SHP77 (cell line): ENCODE measurements at places on chromosomes 16 and 17.

DNA sequence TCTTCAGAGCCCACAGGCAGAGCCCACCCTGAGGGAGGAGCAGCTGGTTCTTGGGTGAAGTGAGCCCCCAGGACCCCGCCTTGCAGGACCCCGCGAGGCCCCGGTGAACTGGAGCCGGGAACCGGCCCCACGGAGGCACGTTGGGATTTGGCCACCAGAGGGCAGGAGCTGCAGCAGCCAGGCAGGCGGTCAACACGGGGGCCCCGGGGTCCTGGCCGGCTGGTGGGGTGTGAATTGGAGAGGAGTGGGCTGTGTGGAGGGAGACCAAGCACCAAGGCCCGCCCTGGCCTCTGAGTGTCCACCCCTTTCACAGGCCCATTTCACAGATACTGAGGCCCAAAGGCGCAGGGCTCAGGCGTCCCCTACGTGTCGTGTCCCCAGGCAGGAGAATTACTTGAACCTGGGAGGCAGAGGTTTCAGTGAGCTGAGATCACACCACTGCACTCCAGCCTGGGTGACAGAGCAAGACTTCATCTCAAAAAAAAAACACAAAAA lies 2.2 kb downstream of the DPEP1 start:
- DNase-seq = peak; percentile 27

GRCh38 chr17:30219833-30220232 lies 15.7 kb downstream of the SLC6A4 start:
- DNase-seq = no peak

DNA sequence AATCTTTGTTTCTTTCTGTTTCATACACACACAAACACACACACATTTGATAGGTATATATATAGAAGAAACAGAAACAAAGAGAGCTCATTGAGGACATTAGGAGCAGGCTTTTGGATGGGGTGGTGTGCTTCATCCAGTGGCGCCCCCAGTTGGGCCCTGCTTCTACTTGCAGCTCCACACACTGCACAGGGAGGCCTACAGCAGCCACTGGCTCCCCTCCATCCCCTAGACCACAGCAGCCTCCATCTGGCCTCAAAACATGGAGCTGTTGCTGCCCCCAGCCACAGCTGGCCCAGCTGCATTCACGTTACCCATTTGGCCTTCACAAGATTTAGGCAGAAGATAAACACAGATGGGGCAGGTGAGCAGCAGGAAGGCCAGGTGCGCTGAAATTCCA lies 33.1 kb upstream of the NF1 start:
- no peak for DNase-seq

GRCh38 chr17:58172369-58173071 lies 5.7 kb downstream of the OR4D2 start:
- peak; percentile 33 for DNase-seq

- DNase-seq = no peak
These were observed 4.2 kb downstream of the CDRT4 start for GRCh38 chr17:15462976-15463772.

- no peak for DNase-seq
These were observed 11.4 kb downstream of the ENGASE start for GRCh38 chr17:79085921-79086551.

DNA sequence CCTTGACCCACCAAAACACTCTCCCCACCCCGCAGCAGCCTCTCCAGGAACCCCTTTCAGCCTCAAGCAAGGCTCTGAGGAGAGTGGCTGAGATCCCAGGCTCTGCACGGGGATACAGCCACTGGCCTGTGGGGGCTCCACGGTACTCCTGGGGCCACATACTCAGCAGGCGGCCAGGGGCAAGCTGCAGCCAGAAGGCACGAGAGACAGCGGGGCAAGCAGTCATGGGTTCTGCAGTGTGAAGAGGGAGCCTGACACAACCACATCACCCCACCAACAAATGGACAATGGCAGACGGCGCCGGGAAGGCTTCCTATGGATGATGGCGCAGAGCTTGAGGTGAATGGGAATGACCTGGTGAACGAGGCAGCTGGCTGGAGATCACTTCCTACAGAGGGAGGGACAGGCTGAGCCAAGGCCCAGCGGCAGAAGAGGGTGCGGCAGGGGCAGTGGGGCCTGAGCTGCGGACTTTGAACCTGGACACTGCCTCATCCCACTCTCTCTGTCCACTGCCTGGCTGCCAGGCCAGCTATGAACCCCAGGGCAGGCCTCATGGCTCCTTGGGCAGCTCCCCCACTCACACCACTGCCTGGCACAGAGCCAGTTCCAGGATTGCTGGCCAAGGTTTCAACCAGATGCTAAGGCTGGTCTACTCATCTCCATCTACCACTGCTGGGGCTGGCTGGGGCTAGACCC lies 10.8 kb upstream of the BCAR1 start:
- DNase-seq = no peak

GRCh38 chr17:12357600-12357999 lies 308.1 kb upstream of the MYOCD start:
- DNase-seq = no peak

GRCh38 chr17:37842401-37842800 lies 81.8 kb upstream of the TBC1D3K start:
- no peak for DNase-seq

- no peak for DNase-seq
These were observed 164.0 kb downstream of the LAT start for GRCh38 chr16:29148867-29149272.

DNA sequence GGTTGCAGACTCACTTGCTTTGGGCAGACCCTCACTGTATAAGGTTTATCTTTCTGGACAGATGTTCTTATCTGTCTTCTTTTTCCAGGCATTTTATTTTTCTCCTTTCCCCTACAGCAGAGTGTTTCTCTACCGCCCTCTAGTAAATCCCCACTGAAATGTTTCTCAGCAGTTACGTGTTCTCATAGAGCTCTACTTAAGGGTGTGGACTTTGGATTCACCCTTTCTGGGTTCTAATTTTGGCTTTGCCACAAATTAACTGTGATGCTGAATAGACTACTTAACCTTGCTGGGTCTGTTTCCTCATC lies 2.0 kb downstream of the ADAT1 start:
- DNase-seq = peak; percentile 23

- DNase-seq = peak; percentile 42
These were observed 1.5 kb downstream of the MXRA7 start for GRCh38 chr17:76709077-76709950.
